HCEC 1CT (cell line): ENCODE measurements at places on chromosomes 2 and 18.

DNA sequence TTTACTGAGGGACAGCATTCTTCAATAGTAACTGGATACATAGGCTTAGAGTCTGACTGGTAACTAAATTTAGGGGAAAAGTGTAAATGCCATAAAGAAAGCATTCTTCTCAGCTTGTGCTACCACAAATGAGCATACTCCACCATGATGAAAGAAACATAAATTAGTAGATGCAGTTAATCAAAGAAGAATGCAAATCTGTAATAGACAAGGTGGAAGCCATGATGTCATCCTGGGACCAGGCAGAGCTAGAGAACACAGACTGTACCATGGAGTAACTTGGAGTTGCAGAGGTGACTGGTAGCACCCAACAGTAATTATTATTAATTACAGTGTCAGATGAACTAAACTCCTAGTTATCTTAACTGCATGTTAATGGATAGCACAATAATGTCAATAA lies 51.7 kb downstream of the RBKS start:
- DNase-seq = no peak

GRCh38 chr2:39494784-39495251 lies 57.7 kb upstream of the MAP4K3 start:
- peak; percentile 95 for DNase-seq

- DNase-seq = no peak
Observed at GRCh38 chr2:238203973-238204683, 633 bp upstream of the ILKAP start.

DNA sequence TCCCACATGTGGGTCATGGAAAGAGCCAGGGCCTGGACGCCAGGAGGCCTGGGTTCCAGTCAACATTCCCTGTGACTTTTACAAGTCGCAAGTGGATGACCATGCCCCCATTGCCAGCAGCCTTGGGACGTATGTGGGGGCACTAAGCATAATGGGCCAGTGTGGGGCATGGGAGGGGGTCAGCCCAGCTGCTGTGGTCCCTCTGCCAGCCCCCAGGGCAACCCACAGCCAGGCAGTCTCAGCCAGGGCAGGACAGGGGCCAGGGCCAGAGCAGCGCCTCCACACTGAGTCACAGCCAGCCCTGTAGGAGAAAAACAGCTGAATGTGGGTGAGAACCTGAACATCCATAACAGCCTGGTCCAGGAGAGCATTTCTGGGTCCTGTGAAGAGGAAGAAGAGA lies 173.2 kb downstream of the GFPT1 start:
- DNase-seq = no peak

DNA sequence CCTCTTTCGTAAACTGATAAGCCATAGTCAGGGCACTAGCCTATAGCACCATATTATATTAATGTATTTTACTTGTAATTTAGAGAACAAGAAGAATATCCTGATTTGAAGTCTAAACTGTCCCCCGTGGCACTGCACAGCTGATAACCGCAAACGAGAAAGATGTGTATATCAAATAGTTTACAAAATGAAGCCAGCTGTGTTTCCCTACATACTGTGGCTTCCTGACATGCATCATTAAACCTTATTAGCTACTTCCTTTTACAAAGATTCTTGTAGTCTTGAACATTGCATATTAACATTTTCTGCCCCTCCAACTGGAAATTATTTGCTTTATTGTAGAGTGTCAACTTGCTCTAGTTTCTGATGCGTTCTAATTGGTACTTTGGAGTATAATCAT lies 153.5 kb upstream of the NFATC1 start:
- DNase-seq = no peak

DNA sequence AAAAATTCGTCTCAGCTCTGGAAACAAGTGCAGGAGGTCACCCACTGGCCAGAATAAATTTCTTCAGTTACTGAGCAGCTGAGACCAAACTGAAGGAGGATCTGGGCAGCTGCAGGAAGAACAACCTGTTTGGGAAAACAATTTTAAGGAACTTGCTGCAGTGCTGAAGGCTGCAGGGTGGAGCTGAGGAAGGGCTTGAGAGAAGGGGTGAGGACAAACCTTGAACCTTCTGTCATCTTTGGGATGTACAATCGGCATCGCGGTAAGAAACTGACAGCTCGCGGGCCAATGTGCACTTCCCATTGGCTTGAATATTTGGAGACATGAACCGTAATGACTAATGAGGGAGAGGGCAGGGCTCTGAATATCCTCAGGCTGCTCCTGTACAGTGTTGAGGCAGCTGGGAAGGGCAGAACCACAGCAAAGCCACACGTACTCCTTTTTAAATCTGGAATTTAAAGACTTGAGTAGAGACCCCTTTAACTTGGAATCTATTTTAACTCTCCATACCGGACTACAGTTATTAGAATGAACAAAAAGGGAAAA lies 90.3 kb downstream of the TACR1 start:
- no peak for DNase-seq

DNA sequence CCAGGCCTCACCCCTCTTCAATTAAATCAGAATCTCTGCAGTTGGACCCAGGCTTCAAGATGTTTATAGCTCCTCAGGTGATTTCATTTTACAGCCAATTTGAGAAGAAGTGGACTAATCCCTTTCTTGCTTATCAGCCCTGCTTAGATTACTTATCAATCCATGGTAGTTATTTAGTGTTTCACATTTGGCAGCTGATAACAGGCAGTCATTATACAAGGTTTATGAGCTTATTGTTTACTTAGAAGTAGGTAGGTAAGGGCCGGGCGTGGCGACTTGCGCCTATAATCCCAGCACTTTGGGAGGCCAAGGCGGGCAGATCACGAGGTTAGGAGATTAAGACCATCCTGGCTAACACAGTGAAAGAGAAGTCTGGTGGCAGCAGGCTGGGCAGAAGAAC lies 237.5 kb downstream of the CTNNA2 start:
- DNase-seq = no peak

DNA sequence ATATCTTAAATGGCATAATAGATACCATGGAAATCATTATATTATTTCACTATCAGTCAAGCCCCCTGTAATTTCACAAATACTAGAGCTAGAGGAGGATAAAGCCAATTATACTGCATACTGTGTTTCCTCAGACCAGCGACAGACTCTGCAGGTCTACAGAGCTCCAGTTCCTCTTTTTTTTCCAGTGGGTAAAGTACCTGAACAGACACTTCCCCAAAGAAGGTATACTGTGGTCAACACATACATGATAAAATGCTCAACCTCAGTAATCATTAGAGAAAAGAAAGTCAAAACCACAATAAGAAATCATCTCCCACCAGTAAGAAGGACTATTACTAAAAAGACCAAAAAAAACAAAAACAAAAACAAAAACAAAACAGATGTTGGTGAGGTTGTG lies 44.6 kb downstream of the SCN7A start:
- DNase-seq = no peak

DNA sequence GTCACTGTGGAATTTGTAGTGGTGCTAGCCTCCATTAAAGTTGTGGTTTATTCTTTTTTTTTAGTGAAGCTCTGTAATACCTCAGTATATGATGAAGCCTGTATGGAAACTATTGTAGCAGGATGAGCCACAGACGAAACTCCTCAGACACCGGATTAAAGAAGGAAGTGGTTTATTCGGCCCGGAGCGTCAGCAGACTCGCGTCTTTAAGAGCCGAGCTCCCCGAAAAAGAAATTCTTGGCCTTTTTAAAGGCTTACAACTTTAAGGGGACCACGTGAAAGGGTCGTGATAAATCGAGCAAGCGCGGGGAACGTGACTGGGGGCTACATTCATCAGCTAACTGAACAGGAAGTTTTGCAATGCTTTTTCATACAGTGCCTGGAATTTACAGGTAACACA lies 8.1 kb upstream of the CCL20 start:
- DNase-seq = no peak

- no peak for DNase-seq
Observed at GRCh38 chr2:144999936-145000335, 480.0 kb upstream of the ZEB2 start.

DNA sequence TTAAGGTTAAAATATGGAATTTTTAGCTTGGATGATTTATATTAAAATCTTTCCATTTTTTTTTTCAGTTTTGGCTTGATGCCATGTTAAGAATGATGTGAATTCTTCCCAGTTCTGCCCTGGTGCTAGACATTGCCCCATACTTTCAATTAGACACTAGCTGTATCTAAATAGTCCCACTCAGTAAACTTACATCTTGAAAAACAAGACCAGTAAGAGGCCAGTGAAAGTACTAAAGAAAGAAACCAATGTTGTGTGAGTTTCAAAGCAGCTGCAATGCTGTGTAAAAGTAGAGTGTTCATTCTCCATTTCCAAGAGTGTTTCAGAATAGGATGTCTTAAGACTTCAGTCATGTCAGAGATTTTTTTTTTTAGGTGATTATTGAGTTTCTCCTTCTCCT lies 40.0 kb upstream of the CYBRD1 start:
- DNase-seq = no peak

GRCh38 chr18:62453864-62454263 lies 69.0 kb upstream of the ZCCHC2 start:
- DNase-seq = no peak

DNA sequence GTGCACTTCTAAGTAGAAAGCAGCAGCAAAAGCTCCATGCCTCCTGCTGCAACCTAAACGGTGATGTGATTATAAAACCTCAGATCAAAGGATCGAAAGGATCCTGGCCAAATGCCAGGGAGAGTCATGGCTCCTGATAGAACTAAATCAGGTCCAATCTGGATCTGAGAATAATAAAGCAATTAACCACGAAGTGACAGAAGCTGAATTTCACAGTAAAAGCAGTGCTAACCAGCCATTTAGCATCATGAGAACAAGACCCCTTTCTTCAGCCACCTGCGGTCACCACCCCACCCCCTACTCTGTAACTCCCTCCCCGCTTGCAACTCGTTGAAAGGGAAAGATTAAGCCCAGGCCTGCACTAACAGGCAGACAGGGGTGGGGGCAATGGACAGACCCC lies 748.7 kb downstream of the BCL11A start:
- DNase-seq = no peak

GRCh38 chr2:235500761-235501672 lies 7.2 kb downstream of the AGAP1 start:
- DNase-seq = peak; percentile 64

DNA sequence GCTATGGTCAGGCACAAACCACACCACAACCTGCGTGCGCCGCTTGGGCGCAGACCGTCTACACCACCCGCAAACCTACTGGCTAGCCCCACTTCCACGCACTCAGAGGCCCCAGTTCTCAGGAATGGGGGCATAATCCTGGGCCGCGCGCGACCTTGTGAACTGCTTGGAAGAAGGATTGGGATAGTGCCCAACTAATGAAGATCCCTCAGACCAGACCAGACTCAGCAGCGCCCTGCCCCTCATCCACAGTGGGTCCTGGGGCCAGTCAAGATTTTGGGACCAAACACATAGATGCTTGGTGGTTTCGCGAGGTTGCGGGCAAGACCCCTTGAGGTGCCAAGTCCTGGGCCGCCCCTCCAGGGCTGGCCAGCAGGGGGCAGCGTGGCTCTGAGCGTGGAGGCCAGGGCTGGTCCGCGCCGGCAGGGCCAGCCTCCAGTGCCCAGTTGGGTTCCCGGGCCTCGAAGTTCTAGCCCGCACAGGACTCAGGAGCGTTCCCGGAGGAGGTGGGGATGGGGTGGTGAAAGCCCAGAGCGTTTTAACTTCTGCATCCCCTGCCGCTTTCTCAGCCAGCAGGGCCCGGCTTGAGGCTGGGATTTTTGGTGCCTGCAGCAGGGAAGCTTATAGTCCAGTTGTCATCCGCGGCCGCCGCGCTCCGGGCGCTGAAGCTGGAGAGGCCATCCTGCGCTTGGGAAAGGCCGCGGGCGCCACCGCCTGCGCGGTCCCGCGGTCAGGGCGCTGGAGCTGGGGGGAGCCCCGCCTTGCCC lies 8.3 kb downstream of the OSR1 start:
- no peak for DNase-seq

- no peak for DNase-seq
Observed at GRCh38 chr2:46564811-46565241, 85.5 kb downstream of the TMEM247 start.

DNA sequence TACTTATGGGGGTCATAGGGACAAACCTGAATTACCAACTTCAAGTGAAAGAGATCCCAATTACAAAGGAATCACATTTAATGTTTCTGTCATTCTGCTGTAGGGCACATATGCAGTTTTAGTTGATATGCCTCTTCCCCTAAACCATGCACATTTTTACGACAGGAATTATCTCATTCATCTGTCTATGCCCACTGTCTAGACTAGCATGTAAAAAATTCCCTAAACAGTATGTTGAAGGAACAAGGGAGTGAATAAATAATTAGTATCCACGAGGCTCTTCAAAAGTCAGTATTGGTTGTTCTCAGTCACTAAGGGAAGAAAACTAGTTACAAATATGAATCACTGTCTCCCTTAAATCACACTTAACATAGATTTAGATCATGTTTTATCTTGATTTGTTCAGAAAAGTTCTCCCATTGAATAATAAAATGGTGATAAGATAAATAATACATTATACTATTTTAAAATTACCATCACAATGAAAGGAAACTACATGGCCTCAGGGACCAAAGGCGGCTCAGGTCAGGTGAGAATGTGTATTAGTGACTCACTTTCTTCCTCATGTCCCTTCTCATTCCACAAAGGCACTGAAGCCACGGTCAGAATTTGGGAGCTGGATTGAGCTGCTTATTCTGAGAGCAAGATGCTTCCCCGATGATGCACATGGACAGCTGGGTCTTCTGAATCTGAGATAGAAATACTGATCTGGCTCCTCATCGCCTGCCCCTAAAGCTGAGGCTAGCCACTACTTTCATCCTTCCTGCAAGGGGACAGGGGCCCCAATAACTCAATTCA lies 29.1 kb downstream of the DYM start:
- DNase-seq = no peak

- DNase-seq = peak; percentile 37
Observed at GRCh38 chr2:27735263-27735904, 36.1 kb upstream of the MRPL33 start.

DNA sequence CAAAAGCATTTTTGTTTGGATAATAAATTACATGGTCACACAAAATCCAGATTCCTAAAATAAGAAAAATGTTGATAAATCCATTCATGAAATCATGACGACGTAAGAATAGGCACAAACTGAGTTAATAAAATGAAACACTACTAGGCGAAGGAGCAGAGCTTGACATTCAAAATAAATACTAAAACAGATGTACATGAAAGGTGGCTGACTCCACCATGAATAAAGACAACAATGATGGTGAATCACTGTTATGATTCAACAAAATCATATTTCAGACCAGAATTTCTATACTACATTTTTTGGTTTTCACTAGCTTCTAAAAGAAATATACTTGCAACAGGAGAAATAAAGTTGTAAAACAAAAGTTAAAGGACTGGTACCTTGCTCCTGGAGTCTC lies 122.0 kb upstream of the RNU4ATAC start:
- peak; percentile 69 for DNase-seq

DNA sequence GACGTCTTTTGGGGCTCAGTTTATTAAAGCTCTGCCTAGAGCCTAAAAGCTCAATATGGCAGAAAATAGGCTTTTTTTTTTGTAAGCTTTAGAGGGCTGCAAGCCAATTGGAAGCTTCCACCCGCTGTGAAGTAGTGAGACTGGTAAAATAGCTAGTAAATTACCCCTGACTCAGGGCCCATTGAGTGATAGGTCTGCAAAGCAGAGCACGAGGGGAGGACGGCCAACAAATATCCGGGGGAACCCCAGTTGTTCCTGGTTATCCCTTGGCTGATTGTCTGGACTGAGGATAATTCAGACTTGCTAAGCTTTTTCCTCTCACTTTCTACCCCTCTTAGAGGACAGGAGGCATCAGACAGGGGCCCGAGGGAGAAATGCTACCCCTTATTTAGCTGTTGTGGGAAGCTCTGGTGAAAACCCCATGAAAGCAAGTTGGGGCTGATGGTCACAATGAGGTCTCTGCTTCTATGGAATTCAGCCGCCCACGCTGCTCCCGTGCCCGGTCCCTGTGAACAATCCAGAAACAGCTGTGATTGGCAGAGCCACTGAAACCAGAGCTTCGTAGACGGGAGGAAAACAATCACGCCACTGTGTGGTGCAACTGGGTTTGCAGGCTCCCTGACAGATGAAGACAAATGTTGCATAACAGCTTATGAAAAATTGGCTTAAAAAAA lies 141.9 kb upstream of the LGALSL start:
- peak; percentile 92 for DNase-seq
